K562 (cell line): ENCODE measurements at places on chromosomes 6 and 20. TPM values are rescaled to one million over a fixed set of nuclear protein-coding genes. Genes with fewer than 3 reads are reported as not detected.

GRCh38 chr6:134199848-134200606, 117.9 kb downstream of the SGK1 start:
- H3K4me3 ChIP-seq: no peak overlapping the region
- no peak overlapping the region for H3K27ac ChIP-seq
- no peaks in the 10 kb centered on the region for H3K27me3 ChIP-seq
- H3K36me3 ChIP-seq: no peaks in the 10 kb centered on the region

Gene ABCC10
- total RNA-seq: 28.4 and 29.1 TPM in 2 replicates

DNA sequence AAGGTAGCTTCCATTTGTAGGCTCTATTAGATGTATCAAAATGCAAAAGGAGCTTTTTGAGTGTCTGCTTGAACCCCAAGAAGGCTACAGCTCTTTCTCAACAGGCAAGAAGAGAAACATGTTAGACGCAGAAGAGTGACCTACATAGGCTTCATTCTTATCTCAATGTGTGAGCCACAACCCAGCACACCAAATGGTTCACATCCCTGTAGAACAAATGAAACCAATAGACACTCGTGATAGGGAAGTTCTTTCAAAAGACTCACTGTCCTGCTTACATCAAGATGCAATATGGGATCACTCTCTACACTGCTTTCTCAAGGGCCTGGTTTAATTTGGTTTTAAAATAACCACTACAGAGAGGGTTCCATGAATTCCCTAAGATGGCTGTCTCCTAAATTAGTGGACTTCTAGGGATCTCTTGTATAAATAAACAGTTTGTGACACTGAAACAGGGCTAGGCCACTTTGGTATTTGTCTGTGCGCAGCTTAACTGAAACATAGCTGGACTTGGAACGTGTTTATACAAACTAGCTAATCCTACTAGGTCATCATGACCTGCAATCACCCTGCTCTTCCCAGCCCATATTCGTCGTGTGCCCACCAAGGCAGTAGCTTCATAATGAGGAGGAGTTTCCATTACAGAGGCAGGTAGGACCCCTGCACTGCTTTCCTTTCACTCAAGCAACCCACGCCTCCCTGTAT, 225.4 kb upstream of the PREP start:
- H3K4me3 ChIP-seq: no peak overlapping the region

GRCh38 chr20:50536333-50536732, 26.1 kb downstream of the PTPN1 start:
- H3K27ac ChIP-seq: no peak overlapping the region
- peaks cover 23% of the 10 kb centered on the region; the same call in 1 of the 3 replicates for H3K36me3 ChIP-seq
- DNase-seq: no peak

DNA sequence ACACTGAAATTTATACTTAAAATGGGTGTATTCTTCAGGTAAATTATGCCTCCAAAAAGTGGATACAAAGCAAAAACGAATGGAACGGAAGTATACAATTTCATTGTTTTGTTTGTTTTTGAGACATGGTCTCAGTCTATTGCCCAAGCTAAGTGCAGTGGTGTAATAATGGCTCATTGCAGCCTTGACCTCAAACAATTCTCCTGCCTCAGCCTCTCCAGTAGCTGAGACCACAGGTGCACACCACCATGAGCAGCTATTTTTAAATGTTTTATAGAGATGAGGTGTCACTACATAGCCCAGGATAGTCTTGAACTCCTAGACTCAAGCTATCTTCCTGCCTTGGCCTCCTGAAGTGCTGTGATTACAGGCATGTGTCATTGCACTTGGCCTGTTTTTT, 122.2 kb downstream of the MAN1A1 start:
- DNase-seq: no peak
- H3K36me3 ChIP-seq: peaks cover 53% of the 10 kb centered on the region; the same call in 2 of the 3 replicates
- H3K4me1 ChIP-seq: no peaks in the 10 kb centered on the region; the same call in 1 of the 2 replicates
- H3K27ac ChIP-seq: 0 out of 3 replicates have a peak overlapping the region, but pooled peaks have one; percentile 25
- H3K4me3 ChIP-seq: no peak overlapping the region

Gene TRIM15
- total RNA-seq: 1.2 TPM in 2 replicates

Gene PTK7
- 6.8 and 7.3 TPM in 2 replicates for total RNA-seq

- DNase-seq: no peak
- no peak overlapping the region for H3K27ac ChIP-seq
- H3K4me1 ChIP-seq: no peaks in the 10 kb centered on the region; the same call in 1 of the 3 replicates
- H3K36me3 ChIP-seq: no peaks in the 10 kb centered on the region
- H3K4me3 ChIP-seq: no peak overlapping the region
These were observed 91.2 kb upstream of the ADTRP start for GRCh38 chr6:11869672-11870340.

DNA sequence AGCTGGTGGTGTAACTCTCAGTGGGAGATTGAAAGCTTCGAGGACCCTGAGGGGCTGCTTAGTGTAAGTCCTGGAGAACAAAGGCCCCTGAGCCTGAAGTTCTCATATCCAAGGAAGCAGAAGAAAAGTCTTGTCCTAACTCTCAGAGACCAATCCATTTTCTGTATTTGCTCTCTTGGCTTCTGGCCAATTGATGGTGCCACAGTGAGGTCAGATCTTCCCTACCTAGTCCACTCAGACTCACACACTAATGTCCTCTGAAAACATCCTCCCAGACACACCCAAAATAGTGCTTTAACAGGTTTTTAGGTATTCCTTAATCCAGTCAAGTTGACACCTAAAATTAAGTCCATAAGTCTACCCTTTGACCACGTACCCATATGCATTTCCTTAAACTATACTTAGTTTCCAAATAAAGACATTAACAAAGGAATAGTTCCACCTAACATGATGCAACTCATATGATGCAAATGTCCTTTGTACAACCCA, 29.4 kb downstream of the ZNF292 start:
- peaks cover 14% of the 10 kb centered on the region; the same call in 2 of the 3 replicates for H3K36me3 ChIP-seq
- H3K4me1 ChIP-seq: no peaks in the 10 kb centered on the region
- H3K27ac ChIP-seq: no peak overlapping the region
- no peak for DNase-seq
- H3K27me3 ChIP-seq: no peaks in the 10 kb centered on the region
- no peak overlapping the region for H3K4me3 ChIP-seq

GRCh38 chr6:20564269-20564668, 30.0 kb downstream of the CDKAL1 start:
- no peak overlapping the region for H3K4me3 ChIP-seq
- no peaks in the 10 kb centered on the region for H3K27me3 ChIP-seq
- peak; percentile 25 for DNase-seq

DNA sequence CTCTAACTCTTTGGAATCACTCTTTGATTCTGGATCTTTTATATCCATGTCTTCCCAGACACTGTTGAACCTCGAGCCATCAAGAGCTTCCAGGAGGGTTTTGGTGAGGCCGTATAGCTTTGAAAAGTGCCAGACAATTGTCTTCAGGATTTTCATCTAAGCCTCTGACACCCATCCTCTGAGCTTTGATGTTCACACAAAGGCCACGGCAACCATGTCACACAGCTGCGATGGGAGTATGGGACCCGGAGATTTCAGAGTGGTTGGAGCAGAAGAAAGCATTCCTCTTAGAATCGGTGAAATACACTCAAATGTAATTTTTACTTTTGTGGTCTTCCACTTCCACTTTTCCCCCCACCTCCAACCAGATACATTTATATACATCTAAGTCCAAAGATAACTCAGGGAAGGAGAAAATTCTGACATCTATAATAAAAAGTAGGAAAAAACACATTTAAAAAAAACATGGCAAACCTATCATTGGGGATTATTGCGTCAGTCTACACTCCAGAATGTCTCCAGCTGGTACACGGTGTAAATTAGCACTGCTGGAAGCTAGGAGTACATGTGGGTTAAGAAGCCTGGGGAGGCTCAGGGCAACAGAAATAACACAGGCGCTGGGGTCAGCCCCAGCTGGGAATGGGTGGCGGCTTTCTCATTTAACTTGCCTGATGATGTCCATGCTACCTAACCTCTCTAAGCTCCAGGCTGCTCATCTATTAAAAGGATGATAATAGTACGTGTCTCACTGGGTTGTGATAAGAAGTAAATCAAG, 92.7 kb downstream of the LY86 start:
- no peak for DNase-seq
- no peak overlapping the region for H3K4me3 ChIP-seq
- peaks cover 70% of the 10 kb centered on the region for H3K4me1 ChIP-seq
- no peak overlapping the region for H3K27ac ChIP-seq
- H3K36me3 ChIP-seq: no peaks in the 10 kb centered on the region

DNA sequence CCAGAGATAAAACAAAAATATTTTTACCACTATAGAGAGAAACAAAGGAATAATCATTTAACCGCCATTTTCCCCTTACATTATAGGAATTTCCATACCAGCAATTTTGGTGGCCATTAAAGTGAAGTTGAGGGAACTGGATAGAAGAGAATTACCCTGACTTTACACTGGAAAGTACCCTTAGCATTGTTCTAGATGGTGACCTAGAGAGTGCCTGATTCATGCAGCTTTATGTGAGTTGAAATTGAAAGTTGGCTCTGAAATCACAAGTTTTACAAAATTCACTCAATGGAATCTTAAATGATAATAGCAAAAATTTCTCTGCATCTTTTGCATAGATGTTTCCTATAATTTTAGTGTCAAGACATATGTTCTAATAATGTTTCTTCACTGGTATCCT, 55.7 kb upstream of the PREP start:
- no peaks in the 10 kb centered on the region for H3K36me3 ChIP-seq
- H3K4me1 ChIP-seq: no peaks in the 10 kb centered on the region
- 0 out of 3 replicates have a peak, but pooled peaks cover 2% of the 10 kb centered on the region for H3K27me3 ChIP-seq
- H3K4me3 ChIP-seq: no peak overlapping the region
- DNase-seq: no peak

- H3K4me1 ChIP-seq: no peaks in the 10 kb centered on the region
- H3K27me3 ChIP-seq: no peaks in the 10 kb centered on the region
- no peak overlapping the region for H3K27ac ChIP-seq
- no peaks in the 10 kb centered on the region for H3K36me3 ChIP-seq
- no peak for DNase-seq
These were observed 523.8 kb upstream of the FLRT3 start for GRCh38 chr20:14861028-14861699.

DNA sequence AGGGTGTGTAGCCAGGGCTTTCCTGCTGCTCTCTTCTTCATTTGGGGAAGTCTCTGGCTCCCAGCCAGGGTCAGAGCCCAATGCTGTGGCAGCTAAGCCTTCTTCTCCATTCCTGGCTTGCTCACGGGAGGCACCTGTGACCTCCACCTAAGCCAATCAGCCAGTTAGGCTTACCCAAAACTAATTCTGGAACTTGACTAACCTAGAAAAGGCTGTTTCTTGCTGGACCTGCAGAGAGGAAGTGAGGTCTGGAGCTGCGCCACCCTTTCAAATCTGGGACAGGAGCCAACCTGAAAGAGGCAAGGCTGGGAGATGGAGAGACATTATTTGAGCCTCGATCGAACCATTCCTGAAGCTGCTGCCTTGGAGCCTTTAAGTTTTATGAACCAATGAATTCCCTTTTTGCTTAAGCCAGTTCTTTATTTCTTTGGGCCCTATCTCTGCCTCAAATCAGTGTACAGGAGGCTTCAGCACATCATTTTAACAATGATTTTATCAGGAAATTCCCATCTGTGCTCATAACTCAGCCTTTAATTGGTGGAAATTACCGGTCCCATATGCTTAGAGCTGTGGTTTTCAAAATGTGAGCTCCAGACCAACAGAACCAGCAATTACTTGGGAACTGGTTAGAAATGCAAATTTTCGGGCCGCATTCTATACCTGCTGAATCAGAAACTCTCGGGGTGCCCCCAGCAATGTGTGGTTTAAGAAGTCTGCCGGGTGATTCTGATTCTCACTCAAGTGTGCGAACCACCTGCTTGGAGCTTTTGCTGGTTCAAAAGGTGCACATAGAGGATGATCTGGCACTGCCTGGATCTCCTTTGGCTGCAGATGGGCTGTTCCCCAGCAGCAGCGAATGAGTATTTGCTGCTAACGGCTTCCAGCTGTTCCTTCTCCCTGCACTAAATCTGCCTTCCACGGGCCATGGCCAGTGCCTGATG, 97.4 kb upstream of the RNF24 start:
- no peaks in the 10 kb centered on the region for H3K27me3 ChIP-seq
- H3K27ac ChIP-seq: no peak overlapping the region
- H3K36me3 ChIP-seq: no peaks in the 10 kb centered on the region
- no peak for DNase-seq
- H3K4me1 ChIP-seq: no peaks in the 10 kb centered on the region; the same call in 1 of the 2 replicates

GRCh38 chr20:55964790-55965189, 40.5 kb downstream of the CBLN4 start:
- no peaks in the 10 kb centered on the region for H3K36me3 ChIP-seq
- no peaks in the 10 kb centered on the region for H3K27me3 ChIP-seq
- no peaks in the 10 kb centered on the region for H3K4me1 ChIP-seq
- H3K4me3 ChIP-seq: no peak overlapping the region

GRCh38 chr6:157709555-157709954, 113.5 kb upstream of the SNX9 start:
- no peak for DNase-seq
- no peak overlapping the region for H3K27ac ChIP-seq
- H3K27me3 ChIP-seq: no peaks in the 10 kb centered on the region; the same call in 2 of the 3 replicates
- no peak overlapping the region for H3K4me3 ChIP-seq

Gene DUSP15
- total RNA-seq: not detected in 2 replicates

GRCh38 chr20:16747291-16747811, 807 bp upstream of the OTOR start:
- no peak overlapping the region for H3K27ac ChIP-seq
- H3K4me3 ChIP-seq: no peak overlapping the region
- no peak for DNase-seq
- H3K27me3 ChIP-seq: no peaks in the 10 kb centered on the region
- no peaks in the 10 kb centered on the region for H3K4me1 ChIP-seq
- H3K36me3 ChIP-seq: no peaks in the 10 kb centered on the region

DNA sequence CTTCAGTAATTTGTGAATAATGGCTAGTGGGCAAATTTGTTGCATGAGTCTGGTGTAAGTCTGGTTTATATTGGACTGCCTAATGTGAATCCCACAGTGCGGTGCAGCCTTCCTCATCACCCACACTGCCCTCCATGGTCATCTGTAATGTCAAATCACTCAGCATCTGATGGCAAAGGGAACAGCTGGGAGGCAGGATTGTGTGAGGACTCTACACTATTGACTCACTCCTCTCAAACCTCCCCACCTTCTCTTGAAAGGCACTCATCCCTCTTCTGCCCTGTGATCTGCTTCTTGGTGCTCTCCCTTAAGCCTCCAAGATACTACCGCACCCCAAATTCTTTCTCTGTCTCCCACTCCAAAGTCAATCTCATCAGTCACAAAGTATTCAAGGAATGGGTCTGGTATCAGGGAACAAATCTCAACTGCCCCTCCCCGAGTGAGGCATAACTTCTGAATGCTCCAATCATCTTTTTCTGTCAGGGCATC, 146.0 kb upstream of the BEND6 start:
- DNase-seq: no peak
- no peaks in the 10 kb centered on the region for H3K27me3 ChIP-seq
- H3K27ac ChIP-seq: no peak overlapping the region
- H3K4me3 ChIP-seq: no peak overlapping the region
- H3K4me1 ChIP-seq: no peaks in the 10 kb centered on the region

- H3K27me3 ChIP-seq: no peaks in the 10 kb centered on the region
- peaks cover 21% of the 10 kb centered on the region for H3K36me3 ChIP-seq
- H3K27ac ChIP-seq: peak overlapping the region; percentile 94
- H3K4me1 ChIP-seq: peaks cover 10% of the 10 kb centered on the region; the same call in 2 of the 3 replicates
- no peak for DNase-seq
These were observed 453 bp downstream of the CEP57L1 start for GRCh38 chr6:109095835-109096084.

Gene PARD6B
- total RNA-seq: 12.0 and 12.3 TPM in 2 replicates

Gene TMEM151B
- total RNA-seq: not detected in 2 replicates

GRCh38 chr6:159092631-159093030, 47.8 kb upstream of the TAGAP start:
- H3K27ac ChIP-seq: no peak overlapping the region
- H3K27me3 ChIP-seq: peaks cover 30% of the 10 kb centered on the region
- H3K4me3 ChIP-seq: no peak overlapping the region

Gene SHLD1
- total RNA-seq: 5.9 and 7.3 TPM in 2 replicates

GRCh38 chr6:103335412-103335811, 1524.3 kb downstream of the HACE1 start:
- DNase-seq: no peak
- H3K36me3 ChIP-seq: no peaks in the 10 kb centered on the region
- H3K27ac ChIP-seq: no peak overlapping the region
- no peaks in the 10 kb centered on the region for H3K27me3 ChIP-seq
- no peak overlapping the region for H3K4me3 ChIP-seq
